Stimulated activated CD8-positive, alpha-beta memory T cell treated with anti-CD3 and anti-CD28 coated beads, Interleukin-4, amount 100 ng/mL, for 4 hours (primary cell): ENCODE measurements at places on chromosomes 13 and 19.

DNA sequence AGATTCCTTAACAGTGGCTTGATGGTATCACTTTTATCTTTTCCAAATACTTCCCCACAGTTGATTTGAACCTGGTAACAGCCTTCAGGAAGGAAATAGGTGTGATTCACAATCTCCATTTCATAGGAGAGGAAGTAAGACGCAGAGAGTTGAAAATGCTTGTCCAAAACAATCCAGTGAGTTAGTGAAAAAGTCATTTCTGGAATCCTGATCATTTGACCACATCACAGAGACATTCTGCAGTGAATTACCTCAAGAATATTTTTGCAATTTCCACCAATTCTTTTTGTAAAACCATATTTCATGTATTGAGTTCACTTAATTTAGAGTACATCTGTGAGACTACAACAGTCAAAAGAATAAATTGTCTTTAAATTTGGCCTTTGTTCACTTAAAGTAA, 292.8 kb downstream of the DCLK1 start:
- DNase-seq = no peak

DNA sequence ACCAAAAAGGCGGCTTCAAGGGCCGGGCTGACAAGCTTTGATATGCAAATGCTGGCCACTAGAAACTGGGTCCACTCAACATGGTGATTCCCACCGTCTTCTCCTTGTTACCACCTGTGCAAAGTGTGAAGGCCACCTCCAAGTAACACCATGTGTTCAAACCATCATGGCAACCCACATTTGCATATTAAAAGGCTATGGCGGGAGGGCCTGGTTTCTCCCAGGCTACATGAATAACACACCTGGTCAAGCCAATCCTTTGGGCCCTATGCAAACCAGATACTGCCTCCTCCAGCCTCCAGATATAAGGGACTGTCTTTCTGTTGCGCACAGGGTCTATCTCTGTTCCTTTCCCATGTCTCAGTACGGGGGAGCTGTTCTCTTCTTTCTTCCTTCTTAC, 36.6 kb upstream of the ZSCAN5A start:
- DNase-seq = no peak

- no peak for DNase-seq
These were observed 5.8 kb downstream of the LSR start for GRCh38 chr19:35254341-35255297.

- DNase-seq = no peak
These were observed 15.7 kb downstream of the CIC start for GRCh38 chr19:42284591-42285341.

DNA sequence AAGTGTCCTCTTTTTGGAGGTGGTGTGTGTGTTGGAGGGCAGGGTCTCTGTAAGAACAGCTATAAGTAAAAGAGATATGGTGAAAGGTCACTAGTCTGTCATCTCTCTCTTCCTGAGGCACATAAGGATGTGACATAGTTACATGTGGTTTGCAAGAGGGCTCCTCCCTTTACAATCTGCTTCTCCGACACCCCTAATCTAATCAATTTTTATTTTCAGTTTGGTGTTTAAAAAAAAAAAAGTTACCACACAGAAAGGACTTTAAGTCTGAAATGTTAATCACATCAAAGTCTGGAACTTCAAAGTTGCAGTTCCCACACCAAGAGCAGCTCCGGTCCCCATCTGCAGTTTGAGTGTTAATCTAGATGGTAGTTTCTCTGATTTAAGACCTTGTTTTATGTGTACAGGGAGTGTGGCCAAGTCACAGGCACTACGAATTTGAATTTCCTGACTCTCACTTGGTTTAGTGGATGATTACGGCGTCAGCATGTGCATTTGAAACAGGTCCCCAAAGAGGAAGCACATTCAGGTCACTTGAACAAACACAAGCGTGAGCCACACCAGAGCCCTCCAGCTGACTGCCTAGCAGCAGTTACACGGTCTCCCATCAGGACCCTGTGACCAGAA, 53.1 kb downstream of the FOXO1 start:
- peak; percentile 15 for DNase-seq

GRCh38 chr13:71488201-71488600, 378.8 kb downstream of the DACH1 start:
- no peak for DNase-seq

DNA sequence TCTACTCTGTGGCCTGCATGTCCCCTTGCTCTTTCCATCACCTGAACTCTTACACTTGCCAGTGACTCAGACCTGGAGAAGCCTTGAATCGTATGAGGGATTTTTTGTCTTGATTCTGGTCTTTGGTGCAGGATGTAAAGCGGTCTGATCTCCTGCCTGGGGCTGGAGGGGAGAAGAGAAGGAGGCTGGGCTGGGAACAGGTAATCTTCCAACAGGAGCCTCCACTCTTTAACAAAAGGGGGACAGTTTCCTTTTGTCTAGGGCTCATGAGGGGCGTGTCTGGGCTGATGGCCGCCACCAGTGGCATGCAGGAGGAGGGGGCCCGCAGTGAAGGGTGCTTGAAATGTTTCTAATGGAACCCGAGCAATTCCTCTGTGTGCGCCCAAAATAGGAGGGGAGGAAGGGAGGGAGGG, 24.7 kb downstream of the NFIX start:
- no peak for DNase-seq

DNA sequence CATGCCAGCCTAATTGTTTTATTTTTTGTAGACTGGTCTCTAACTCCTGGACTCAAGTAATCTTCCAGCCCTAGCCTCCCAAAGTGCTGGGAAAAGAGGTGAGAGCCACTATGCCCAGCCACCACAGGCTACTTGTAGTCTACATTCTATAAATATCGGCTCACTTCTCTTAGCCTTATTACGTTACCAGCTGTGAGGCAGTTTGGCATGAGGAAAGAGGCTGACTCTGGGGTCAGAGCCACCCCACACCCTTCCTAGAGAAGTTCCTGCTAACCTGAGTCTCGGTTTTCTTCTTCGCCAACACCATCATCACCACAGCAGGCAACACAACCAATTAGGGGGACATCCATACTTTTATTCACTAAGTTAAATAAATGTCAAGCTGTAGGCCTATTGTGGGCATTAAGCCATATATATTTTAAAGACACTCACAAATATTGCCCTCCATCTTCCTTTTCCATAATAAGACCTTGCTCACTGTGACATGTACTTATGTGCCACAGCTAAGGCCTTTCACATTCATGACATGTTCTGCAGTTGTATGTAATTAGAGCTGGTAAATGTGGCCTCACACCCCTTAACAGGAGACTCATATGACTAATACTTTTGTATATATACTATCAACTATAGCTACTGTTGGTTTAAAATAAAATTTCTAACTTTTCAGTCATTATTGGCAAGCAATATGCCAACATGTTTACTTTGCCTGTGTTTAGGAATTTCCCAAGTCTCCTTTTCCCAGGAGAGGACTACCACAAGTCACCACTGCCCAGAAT, 5.7 kb downstream of the SLC25A30 start:
- DNase-seq = no peak

DNA sequence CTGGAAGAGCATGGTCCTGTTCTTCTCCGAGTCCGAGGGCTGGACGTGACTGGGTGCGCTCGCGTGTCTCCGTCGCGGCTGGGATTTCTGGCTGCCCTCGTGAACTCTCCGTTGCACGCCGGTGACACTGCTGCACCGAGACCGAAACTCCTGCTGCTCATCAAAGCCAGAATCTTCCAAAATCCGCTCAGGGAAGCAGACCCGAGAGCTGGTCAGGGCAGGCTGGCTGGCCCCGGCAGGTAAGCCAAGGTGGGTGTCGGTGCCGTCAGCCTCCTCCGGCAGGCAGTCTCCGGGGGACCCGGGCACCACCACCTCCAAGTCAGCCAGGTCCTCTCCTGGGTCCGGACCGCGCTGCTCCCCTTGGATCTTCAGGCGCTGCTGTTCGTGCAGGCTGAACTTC, 119.9 kb downstream of the TBC1D4 start:
- DNase-seq = no peak

DNA sequence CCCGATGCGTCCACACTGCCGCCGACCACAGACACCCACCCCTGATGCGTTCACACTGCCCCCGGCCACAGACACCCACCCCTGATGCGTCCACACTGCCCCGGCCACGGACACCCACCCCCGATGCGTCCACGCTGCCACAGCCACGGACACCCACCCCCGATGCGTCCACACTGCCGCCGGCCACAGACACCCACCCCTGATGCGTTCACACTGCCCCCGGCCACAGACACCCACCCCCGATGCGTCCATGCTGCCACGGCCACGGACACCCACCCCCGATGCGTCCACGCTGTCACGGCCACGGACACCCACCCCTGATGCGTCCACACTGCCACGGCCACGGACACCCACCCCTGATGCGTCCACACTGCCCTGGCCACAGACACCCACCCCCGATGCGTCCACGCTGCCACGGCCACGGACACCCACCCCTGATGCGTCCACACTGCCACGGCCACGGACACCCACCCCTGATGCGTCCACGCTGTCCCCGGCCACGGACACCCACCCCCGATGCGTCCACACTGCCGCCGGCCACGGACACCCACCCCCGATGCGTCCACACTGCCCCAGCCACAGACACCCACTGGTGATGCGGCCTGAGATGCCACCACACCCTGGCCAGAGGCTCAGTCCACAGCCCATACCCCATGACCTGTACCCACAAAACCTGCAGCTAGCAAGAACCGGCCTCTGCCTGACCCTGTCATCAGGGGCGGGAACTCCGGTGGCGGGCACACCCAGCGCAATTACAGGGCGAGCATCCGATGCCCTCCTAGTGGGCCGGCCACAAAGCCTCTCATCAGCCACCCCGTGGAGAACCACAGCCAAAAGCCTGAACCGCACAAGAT, 28.4 kb downstream of the RASA3 start:
- no peak for DNase-seq

GRCh38 chr19:2495130-2495641, 19.3 kb downstream of the GADD45B start:
- DNase-seq = no peak

DNA sequence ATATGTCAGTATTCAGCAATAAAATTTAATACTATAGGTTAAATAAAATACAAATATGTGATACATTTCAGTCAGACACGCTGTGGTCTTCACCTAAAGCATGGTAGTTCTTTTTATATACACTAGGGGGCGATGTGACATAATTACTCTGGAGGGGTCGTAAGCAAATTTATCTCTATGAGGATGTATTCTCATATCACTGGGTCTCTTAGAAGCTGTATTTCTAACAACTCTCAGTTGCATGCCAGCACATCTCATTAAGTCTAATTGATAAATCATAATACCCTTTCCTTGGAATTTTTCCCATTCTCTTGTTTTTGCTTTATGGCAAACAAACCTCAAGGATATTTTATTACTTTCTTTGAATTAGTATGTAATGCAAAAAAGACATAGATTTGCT, 3.9 kb upstream of the PCDH17 start:
- no peak for DNase-seq

DNA sequence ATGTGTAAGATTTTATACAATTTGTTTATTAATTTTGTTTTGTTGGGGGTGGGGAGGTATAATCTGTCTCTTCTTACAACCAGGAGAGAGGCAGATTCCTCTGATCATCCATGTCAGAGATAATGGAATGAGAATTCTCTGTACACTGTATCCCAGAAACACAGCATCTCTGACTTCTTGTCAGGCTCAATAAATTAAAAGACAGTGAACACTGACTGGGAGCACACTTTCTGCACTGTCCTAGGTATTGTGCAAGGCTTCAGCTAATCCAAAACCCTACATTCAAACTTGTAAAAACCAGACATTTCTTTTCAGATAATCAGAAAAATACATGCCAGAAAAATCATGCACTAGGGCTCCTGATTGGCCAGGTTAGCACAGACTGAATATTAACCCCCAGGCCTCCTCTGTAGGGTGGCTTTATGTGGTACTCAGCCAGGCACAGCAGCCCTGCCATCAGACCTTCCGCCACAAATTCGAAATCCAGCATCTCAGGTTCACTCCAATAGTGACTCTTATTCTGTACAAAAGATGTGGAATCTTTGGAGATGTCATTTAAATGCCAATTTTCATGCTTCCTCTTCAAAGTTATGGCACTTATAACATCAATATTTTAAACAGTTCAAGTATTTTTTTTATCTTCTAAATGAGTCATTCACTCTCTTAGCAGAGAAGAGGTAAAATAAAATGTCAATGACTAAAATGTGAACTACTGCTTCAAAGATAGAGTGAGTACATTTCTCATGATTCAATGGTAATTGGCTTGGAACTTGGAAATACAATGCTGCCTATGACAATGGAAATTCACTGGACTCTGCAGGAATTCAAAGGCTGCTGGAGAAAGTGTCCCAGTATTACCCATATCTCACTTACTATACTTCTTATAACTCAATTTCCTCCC, 211.5 kb downstream of the KLF12 start:
- DNase-seq = no peak

DNA sequence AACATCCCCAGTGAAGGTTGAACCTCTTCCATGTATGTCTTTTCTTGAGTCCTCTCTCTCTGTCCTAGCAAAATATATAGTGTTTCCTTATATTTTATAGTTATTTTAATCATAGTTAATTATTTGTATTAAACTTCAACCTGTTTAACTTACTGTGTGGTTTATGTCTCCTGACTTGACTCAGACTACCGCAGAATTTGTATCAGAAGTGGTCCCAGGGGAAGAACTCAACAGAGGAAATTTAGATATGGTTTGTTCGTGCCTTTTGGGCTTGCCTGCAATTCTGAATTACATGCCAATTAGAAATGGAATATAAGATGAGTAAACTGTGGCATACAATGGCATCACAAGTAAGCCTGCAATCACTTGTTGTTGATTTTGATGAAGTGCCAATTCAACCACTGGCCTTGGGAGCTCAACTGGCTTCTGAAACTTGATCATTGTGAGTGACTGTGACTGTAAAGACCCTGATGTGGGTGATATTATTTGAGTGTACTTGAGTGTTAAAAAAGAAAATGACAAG, 1459.5 kb upstream of the PCDH20 start:
- no peak for DNase-seq

GRCh38 chr13:98172590-98173422, 4.3 kb downstream of the RNF113B start:
- DNase-seq = no peak

DNA sequence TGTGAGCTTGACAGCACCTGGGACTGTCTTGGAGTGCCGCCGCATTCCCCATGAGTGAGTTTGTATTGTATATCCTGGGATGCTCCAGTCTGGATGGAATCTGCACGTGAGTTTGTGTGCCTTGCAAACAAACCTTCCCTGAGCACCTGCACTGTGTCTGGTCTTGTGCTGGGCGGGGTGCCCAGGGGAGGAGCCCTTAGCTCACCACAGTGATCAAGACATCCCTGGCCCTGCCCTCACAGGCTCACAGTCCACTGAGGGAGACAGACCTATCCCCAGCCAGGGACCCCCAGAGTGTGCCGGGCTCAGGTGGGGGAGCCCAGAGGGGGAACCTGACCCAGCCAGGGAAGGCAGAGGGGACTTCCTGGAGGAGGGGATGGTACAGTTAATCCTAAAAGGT, 1.7 kb upstream of the BCAM start:
- DNase-seq = no peak

- no peak for DNase-seq
These were observed 108.7 kb upstream of the MBNL2 start for GRCh38 chr13:97113231-97114001.

GRCh38 chr19:49338023-49338677, 2.9 kb downstream of the CD37 start:
- DNase-seq = no peak
